ENCODE measurements at places on chromosomes 13 and 19.

- no peak for DNase-seq
These were observed 28.2 kb upstream of the CYSLTR2 start for GRCh38 chr13:48625413-48626076.

GRCh38 chr13:40533072-40533471 lies 133.4 kb downstream of the FOXO1 start:
- no peak for DNase-seq

DNA sequence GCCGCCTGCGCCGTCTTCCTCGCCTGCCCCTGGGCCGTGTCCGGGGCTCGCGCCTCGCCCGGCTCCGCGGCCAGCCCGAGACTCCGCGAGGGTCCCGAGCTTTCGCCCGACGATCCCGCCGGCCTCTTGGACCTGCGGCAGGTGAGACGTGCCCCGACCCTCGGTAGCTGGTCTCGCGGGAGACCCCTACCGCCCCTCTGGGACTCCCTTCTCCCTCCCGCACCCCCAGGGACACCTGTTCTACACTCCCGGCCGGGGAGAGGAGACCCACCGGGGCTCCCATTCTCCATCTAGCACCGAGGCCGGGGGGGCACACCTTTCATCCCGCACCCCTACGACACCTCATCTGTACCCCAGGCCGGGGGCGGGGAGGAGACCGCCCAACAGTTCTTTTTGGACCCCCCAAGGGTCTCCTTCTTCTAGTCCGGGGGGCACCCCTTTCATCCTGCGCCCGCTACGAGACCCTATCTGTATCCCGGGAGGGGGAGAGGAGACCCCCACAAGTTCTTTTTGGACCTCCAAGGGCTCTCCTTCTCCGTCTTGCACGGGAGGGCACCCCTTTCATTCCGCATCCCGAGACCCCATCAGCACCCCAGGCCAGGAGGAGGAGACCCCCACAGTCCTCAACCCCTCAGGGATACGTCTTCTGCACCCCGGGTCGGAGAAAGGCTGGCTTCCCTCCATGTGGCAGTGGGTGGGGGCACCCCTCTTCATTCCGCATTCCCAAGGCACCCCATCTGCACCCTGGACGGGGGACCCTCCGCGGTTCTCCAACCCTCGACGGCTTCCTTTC lies 533 bp downstream of the TNFSF9 start:
- no peak for DNase-seq

- no peak for DNase-seq
These were observed 11.0 kb downstream of the ZNF665 start for GRCh38 chr19:53182202-53182601.

DNA sequence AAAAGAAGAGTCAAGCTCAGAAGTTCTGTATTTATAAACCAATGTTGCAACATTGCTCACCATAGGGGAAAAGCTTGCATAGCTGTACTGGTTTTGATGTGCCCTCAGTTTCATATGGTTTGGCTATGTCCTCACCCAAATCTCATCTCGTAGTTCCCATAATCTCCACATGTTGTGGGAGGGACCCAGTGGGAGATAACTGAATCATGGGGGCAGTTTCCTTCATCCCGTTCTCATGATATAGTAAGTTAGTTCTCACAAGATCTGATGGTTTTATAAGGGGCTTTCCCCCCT lies 73.9 kb downstream of the TNFRSF19 start:
- DNase-seq: no peak

DNA sequence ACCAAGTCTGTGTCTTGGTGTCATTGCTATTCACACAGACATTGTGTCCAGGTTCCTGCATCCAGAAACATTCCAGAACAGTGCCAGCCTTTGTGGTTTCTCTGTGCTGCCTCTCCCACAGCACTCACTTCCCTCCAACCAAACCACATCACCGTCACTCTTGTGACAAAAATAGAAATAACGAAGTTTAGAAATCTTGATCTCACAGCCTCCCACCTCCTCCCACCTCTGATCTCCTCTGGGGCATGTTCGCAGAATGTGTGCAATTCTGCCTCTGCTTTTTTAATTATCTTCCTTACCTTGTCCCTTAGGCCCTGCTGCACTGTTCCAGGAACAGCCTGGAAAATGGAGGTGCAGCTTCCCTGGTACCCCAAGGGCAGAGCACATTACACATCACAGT lies 8.7 kb upstream of the SERPINE3 start:
- no peak for DNase-seq

DNA sequence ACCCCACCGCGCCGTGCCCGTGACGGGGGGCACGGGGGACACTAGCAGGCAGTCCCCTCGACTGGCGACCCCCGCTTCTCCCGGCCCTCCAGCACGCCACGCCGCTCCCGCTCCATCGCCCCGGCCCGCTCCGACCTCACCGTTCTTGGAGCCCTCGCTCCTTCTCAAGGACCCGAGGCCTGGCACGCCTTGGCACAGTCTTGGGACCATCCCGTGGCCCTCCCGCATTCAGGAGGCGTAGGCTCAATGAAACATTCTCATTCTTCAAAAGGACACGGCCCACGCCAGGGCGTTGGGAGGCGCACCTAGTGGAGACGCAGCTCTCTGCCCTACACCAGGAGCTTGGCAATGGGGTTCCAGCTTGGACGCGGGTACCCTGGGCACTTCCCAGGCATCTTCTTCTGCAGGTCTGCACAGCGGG lies 473 bp upstream of the CERS1 start:
- peak; percentile 53 for DNase-seq

GRCh38 chr19:46347985-46348384 lies 1.1 kb downstream of the PPP5C start:
- no peak for DNase-seq

Measured in pons (tissue), 1 donor.